ENCODE measurements at places on chromosomes 3 and 15.

DNA sequence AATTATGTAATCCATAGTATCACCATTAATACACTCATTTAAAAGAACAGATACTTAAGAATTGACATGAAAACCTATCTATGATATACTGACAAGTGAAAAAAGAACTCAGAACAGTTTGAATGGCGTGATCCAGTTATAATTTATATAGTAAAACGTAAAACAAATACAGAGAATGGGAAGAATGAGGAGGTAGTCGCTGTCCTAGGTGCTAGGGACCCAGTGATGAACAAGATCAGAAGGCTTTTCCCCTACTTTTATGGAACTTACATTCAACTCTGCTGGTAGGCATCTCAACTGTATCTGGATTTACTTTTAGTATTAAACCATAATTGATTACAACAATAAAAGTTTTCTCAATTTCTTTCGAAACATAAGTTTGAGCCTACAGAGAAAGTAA, 31.8 kb downstream of the GSK3B start:
- no peak for DNase-seq

DNA sequence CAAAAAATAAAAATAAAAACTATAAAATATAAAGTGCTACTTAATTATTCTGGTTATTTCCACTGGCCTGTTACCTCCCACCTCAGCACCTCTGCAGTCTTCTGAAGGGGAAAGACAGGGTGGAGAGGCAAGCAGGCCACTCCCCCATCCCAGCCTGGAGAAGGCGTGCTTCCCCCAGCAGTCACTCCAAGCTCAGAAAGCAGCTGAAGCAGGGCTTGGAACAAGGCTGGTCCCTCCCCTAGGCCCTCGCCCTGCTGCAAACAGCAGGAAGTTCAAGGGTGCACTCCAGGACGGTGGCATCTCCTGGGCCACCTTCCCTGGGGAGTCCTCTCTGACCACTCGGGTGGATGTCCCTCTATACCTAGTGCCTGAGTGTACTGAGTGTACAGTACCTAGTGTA, 21.4 kb downstream of the CACNA2D2 start:
- DNase-seq = no peak

DNA sequence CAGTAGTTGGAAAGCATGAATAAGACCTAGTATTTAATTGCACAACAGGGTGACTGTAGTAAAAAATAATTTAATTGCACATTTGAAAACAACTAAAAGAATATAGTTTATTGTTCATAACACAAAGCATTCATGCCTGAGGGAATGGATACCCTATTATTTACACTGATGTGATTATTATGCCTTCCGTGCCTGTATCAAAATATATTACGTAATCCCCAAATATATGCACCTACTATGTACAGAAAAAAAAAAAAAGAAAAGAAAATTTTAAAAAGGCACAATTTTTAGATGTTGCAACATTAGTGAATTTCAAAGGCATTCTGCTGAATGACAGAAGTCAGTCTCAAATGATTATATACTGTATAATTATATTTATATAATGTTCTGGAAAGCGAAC, 647.2 kb upstream of the BCHE start:
- no peak for DNase-seq

DNA sequence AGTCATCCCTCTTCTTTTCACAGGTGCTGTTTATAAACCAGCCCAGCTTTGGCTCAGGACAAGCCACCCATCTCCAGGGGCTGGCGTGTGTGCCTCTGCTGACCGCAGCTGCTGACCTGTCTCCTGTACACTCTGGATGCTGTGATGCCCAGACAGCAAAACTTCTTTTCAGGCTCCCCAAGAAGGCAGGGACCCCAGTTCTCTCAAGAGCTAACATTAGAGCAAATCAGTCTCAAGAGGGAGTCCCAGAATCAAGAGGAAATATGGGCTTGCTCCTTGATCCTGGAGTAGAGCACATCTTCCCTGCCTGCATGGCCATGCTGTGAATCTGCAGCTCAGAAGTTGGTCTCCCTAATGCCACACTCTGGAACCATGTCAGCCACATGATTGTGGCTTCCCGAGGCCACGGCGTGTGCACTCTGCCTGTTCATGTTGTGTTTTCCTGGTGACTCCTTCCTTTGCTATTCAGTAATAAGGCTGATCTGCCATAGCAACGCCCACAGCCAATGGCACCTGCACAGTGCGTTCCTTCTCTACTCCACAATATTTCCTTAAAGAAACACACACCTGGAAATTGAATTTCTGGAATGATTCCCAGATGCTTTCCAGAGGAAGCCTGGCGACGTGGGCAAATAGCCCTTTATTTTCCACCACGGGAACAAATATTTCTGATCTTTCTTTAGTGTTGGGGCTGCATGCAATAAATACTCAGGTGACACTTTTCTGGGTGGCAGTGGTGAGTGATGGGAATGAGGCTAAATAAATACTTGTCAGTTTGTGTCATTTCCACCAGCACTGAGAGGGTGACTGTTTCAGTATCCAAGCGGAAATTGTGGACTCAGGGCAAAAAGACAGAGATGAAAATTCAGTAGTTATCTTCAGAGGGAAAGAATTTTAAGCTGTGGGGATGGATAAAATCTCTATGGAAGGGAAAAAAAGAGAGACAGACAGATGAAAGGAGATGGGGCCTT, 21.9 kb upstream of the THSD4 start:
- no peak for DNase-seq

- DNase-seq = no peak
These were observed 23.4 kb downstream of the BOC start for GRCh38 chr3:113234688-113235260.

DNA sequence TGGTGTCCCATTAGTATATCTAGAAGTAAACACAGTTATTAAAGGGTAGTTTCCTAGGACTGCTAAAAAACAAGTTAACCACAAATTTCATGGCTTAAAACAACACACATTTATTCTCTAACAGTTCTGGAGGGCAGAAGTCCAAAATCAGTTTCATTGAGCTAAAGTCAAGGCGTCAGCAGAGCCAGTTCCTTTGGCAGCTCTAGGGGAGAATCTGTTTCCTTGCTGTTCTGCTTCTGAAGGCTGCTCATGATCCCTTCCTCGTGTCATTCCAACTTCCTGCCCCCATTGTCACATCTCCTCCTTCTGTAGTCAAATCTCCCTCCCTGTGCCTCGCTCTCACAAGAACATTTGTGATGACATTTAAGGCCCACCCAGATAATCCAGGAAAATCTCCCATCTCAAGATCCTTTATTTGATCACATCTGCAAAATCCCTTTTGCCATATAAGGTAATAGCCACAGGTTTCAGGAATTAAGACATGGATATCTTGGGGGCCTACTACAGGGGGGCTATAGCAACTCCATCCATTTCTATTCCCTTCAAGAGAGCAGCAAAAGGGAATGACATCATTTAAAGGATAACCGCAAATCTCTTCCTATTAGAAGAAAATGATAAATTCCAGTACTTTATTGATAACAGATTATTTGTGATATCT, 50.1 kb downstream of the GPR176 start:
- DNase-seq = no peak

GRCh38 chr3:61015408-61015807, 235.8 kb downstream of the FHIT start:
- no peak for DNase-seq

DNA sequence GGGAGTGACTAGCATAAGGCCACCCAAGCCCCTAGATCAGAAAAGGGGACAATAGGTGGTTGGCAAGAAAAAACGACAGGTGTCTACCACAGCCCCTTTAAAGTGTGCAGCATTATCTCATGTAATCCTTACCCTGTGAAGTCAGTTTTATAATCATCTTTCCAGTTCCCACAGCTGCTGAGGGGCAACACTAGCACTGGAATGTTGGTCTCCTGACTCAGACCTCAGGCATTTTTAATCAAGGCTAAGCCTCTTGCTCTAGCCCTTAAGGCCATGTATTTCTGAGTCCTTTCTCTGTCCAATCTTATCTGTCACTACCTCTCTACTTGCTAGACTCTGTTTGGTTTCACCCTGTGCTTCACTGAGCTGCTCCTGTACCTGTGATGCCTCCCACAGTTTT, 171.7 kb downstream of the TLE3 start:
- DNase-seq = no peak

GRCh38 chr15:45801543-45801942, 166.7 kb downstream of the SQOR start:
- no peak for DNase-seq

DNA sequence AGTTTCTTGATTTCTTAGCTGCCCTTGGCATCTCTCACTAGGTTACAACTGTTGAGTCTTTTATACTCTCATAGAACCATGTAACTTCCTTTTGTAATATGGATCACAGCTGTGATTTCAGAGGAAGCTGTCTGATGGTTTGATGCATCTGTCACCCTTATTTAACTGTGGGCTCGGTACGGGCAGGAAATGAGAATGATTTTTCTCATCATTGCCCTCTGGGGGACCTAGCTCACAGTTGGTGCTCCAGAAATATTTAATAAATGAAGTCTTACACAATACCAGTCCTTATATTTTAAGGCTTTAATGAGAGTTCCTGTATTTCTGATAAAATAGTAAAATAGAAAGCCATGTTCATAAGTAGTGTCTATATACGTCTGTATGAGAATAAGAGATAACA, 151.2 kb downstream of the EBLN2 start:
- DNase-seq = no peak

DNA sequence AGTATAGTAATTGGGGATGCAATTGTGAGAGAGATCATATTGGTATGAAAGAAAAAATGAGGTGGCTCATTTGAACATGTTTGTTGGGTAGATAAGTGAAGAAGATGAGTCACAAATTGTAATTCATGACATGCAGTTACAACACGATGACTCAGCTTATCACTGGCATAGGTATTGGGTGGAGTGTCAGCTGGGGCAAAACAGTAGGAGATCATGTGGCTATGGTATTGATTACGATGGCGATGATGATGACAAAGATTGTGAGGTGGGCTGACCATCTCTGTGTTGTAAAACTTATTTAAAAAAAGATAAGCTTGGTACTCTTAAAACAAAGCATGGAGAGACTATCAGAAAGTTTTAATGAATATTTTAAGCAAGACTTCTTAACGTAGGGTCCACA, 11.6 kb upstream of the DPH6 start:
- no peak for DNase-seq

GRCh38 chr3:185076219-185076618, 76.6 kb downstream of the C3orf70 start:
- DNase-seq = no peak

DNA sequence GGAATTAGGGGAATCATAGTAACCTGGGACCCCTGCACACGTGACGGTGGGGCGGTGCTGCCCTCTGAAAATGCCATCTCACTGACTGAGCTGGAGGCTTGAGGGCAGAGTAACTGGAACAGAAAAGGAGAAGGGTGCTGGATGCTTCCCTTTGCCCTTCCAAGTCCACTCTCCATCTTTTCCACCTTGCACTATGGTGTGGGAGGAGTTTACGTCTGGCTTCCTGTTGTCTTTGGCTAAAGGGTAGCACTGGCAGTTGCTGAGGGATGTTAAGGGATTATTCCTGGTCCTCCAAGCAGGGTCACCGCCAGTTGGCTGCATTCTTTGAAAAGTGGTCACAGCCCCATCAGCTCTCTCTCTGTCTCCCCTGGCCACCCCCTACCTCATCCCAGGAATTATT, 129.4 kb upstream of the SNTN start:
- DNase-seq = no peak

DNA sequence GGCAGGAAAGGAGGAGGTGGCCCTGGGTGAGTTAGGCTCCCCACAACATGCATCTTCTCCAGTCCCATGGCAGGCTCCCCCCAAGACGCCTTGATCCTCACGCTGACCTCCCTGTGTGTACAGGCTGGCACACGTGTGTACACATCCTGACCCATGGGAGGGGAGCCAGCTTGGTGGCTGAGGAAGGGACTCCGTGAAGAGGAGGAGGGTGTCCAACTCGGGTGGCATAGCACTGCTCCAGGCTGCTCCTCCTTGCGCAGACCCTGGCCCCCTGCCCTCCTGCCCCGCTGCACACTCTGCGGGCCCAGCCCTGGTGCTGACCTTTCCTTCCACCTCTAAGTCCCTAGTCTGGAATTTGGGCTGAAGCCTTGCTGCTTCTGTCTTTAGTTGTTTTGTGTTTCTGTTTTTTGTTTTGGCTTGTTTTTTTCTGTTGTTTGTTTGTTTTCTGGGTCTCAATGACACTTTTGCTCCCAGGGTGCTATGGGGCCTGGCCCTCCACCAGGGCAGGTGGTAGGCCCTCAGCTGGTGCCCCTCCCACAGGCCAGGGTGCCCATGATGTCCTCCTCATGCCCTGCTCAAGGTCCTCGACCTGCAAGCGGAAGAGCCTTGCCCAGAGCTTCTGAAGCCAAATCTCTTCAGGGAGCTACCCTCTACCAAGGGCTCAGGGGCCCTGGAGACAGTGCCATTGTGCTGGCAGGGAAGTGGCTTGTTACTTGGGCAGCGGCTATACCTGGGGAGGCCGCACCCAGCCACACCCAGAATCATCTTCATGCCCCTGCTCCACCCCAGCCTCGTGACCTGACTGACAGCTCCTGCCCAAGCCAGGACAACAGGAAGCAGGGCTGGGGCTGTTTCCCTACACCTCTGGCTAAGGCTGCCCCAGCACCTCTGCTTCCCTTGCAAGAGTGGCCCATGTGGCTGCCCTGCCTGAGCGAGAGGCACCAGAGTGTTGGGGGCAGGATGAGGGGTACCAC, 5.1 kb downstream of the EPHB3 start:
- no peak for DNase-seq

- no peak for DNase-seq
These were observed 20.5 kb downstream of the FAM240A start for GRCh38 chr3:46632792-46633191.

DNA sequence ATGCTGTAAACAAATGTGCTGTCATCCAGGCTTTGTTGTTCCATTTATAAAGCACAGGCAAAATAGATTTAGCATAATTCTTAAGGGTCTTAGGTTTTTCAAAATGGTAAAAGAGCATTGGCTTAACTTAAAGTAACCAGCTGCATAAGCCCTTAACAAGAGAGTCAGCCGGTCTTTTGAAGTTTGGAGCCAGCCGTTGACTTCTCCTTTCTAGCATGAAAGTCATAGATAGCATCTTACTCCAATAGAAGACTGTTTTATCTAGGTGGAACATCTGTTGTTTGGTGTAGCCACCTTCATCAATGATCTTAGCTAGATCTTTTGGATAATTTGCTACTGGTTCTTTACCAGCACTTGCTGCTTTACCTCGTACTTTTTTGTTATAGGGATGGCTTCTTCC, 297.5 kb upstream of the DCBLD2 start:
- DNase-seq = no peak

DNA sequence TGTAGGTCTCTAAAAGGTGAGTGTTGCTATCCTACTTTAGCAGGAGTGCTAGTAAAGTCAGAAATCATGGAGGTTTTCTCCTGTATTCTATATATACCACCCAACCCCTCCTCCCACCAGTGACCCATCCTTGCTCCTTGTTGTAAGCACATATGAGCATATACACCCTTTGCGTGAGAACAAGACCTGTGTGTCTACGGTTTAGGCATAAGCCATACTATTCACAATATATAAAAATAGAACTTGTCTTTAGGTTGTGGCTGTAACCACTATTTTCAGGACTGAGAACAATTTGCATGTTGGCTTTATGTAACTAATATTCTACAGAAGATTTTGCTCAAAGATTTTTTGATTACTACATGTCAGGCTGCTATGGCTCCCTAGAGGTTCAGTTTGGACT, 59.1 kb upstream of the TOP2B start:
- DNase-seq = no peak

All from T-helper 17 cell (primary cell).